ENCODE measurements at places on chromosomes 3 and 15.
A peak's percentile ranks its signal among the peaks of the same experiment; 100 is the strongest.

- no peak for DNase-seq
Measured at GRCh38 chr15:28981351-28981720, 95.6 kb downstream of the APBA2 start.

DNA sequence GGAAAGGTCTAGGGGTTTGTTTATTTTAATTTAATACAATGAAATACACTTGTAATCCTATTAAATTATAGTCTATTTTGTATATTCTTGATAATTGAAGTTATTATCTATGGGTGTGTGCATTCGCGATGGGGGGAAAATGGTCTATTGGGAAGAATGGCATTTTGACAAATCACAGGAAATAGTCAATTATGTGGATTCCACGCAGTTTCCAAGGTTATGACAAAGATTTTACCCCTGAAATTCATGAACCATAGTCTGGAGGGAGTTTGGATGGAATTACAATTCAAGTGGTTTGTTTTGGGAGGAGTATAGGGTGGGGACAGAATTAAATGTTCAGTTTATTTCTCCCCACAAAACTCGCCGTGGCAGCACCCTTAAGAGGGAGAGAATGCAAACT lies 66.5 kb downstream of the RBMS3 start:
- DNase-seq, result no peak

DNA sequence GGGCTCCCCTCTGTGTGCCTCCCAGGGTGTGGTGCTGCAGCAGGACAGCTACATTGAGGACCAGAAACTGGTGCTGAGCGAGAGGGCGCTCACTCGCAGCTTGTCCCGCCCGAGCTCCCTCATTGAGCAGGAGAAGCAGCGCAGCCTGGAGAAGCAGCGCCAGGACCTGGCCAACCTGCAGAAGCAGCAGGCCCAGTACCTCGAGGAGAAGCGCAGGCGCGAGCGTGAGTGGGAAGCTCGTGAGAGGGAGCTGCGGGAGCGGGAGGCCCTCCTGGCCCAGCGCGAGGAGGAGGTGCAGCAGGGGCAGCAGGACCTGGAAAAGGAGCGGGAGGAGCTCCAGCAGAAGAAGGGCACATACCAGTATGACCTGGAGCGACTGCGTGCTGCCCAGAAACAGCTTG lies 53.7 kb downstream of the KLHL25 start:
- no peak for DNase-seq

GRCh38 chr3:170331143-170331542 lies 26.4 kb upstream of the SKIL start:
- no peak for DNase-seq

DNA sequence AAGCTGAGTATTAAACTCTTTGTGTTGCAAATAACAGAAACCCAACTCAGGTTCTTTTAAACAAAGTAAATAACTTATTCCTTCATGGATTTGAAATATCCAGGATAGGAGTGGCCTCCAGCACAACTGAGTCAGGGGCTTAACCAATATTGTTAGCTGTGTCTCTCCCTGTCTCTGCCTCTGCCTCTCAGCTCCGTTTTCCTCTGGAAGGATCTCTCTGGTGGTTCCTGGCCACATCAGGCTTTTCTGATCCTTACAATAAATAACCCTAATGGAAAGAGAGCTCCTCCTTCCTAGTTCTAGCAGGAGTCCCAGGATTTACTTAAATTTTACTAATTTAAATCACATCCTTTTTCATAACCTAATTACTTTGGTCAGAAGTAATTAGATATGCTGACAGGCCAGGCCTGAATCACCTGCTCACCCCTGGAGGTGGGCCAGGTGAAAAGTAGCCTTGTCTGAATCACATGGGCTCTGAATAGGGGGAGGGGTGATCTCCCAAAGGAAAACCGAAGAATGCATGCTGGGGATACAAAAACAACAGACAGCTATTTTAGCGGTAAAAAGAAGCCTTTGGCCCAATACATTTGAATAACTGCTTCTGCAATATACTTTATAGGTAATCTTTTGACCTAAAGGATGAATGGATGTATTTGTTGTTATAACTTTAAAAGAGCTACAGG lies 75.4 kb downstream of the REC114 start:
- peak; percentile 3 for DNase-seq

GRCh38 chr3:123618076-123618708 lies 33.3 kb upstream of the HACD2 start:
- DNase-seq, result no peak

DNA sequence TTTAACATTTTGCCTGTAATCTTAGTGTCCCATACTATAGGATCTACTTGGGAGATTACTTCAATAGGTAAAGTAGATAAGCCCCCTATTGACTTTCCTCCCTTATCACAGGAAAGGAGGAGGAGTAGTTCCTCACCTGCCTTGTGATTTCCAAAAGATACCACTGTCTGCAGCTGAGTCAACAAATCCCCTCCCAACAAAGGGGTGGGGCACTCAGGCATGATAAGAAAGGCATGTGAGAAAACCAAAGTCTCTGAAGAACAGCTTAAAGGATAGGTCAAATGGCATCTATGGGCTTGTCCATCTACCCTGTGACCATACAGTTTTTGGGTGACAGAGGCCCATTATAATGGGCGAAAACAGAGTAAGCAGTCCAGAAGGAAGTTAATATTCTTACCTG lies 71.3 kb upstream of the WNT7A start:
- no peak for DNase-seq

DNA sequence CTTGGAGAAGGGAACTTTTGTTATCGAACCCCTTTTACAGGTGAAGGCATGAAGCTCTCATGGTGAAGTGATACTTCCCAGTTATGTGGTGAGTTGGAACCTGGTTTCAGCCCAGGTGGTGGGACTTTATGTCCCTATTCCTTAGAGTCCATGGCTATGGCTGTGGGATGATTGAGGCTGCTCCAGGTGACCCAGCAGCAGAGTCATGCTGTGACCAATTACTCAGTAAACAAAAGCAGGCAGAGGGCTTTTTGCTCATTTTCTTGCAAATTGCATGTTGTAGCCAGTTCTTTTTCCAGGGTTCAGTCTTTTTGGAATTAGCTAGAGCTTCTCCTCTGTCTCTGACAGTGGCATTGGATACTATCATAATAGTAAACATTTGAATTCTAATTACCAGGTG lies 70.7 kb downstream of the CACNA2D3 start:
- no peak for DNase-seq

- no peak for DNase-seq
Measured at GRCh38 chr3:128491691-128491940, 1.4 kb downstream of the GATA2 start.

DNA sequence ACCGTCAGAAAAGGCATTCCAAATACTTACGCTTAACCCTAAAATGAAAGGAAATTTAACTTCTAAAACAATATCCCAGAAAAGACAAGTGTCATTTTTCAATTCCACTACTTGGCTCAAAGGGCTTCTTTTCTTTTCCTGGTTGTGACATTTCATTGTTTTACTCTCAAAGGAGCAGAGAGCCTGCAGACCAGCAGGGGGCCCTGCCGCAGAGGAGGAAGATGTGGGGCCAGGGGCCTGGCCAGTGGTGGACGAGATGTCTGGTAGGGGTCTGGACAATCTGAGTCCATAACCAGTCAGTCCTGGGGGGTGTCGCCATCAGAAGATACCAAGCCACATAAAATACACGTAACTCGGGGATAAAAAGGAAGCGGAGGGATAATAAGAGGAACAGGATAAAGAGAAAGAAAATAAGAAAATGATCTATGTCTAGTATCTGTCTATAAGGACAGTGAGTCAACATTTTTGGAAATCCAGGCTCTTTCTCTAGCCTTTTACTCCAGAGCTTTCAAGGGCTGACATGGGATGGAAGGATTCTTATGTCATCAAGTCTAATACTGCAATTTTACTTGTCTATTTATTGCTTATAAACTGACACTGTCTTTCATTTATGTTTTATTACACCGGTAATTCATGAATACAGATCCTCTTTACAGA lies 54.2 kb upstream of the ARHGEF3 start:
- DNase-seq, result peak; percentile 27

DNA sequence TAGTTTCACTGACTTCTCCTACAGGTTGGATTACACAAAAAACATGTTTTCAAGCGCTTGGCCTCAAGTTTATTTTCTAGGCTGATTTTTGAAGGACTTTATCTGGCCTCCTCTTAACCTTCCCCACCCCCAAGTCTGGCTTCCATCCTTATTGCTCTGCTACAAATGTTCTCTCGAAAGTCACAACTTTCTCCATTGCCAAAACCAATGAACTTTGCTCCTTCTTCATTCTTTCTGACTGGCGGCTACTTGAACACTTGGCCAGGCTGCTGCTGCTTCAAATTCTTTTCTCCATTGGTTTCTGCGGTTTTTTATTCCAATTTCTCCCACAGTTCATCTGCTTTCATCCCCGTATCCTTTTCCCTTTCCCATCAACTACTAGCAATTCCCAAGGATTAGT lies 106.6 kb downstream of the TOP2B start:
- no peak for DNase-seq

DNA sequence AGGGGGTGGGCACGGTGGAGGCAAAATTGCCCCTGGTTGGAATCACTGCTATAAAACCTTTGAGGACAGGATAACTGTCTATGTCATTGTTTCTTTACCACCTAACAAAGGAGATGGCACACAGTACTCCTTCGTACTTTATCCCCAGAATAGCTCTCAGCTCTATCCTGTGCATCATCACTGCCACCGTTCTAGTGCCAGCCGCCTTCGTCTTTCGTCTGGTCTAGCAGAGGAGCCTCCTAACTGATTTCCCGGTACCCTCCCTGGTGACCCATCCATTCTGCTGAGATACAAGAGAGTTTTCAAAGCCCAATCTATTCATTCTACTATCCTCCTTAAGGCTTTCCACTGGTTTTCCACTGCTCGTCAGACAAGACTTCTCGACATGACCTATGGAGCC lies 67.9 kb upstream of the PRICKLE2 start:
- no peak for DNase-seq

DNA sequence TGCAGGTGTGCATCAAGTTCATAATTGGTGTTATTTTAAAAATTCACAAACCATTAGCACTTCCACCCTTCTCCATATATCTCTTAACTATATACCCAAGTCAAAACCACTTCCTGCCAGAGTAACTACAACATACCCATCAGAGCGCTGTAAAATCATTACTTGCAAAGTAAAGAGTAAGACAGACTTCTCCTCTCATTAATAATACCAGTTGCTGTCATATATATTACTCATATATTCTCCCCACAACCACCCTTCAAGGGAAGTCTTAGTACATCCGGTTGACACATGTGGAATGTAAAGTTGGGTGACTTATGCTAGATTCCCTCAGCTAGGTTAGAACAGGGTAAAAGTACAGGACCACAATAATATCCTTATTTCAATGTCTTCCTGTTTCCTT lies 5.6 kb downstream of the TERC start:
- DNase-seq, result no peak

- DNase-seq, result no peak
Measured at GRCh38 chr3:171383206-171384018, 76.8 kb downstream of the TNIK start.

DNA sequence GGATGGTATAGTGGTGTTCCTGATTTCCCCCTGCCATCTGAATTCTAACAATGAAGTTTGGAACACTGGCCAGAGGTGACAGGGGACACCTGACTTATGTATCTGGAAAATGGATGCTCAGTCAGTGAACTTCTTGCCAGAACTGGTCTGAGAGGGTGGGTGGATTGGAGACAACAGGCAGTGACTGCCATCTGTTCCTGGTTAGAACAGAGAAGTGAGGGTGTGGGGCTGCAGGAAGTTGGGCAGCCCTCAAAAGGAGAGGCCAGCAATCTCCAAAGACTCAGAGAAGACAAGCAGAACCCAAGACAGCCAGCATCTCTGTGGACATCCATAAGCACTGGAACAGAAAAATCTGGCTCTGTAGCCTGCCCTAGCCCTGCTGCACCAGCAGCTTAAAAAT lies 50.5 kb downstream of the ANP32A start:
- DNase-seq, result no peak

GRCh38 chr3:39638301-39638700 lies 170.8 kb downstream of the MOBP start:
- DNase-seq, result no peak

GRCh38 chr15:23566071-23566554 lies 639 bp downstream of the MKRN3 start:
- DNase-seq, result no peak

GRCh38 chr3:142975316-142975995 lies 12.0 kb upstream of the PAQR9 start:
- DNase-seq, result no peak

DNA sequence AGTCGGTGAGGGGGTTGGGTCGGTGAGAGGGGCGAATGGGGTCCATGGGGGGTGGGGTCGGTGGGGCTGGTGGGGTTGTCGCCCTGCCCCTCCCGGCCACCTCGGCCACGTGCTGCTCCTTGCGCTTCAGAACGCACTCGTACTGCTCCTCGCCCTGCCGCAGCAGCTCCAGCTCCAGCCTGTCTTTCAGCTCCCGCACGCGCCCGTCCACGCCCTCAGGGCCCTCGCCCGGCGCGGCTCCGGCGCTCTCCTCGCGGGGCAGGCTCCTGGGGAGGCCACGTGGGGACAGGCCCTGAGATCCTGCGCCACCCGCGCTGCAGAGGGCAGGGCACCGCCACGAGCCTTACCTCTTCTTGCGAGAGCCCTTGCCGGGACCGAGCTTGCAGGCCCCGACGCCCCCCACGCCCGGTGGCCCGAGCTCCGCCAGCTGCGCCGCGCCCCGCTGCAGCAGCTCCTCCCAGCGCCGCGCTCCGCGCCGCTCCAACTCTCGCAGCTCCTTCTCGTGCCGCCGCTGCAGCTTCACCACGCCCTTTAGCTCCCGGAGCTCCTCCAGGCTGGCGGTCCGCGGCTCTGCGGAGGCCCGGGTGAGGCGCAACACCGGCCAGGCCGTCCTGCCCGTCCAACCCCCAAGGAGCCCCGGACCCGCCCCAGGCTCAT lies 8.2 kb upstream of the ANKRD63 start:
- DNase-seq, result peak; percentile 62

DNA sequence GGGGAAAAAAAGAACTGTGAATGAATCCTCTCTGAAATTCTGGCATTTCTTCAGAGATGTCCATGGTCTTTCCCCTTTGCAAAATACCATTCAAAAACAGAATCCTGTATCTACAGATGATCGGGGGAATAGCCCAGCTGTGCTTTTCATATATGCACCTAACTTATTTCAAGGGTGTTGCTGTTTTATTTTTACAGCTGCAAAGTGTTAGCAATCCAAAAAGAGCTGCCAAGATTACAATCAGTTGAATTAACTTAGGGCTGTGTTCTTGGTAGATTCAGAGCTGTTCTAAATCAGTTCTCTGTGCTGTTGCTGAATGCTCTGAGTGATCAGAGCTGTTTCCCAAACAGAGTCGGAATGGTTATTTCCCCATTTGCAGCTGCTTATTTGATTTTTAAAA lies 175.7 kb upstream of the SEMA6D start:
- no peak for DNase-seq
